ENCODE measurements at places on chromosomes 5 and 9.

- no peak for DNase-seq
These were observed 2.9 kb downstream of the ANKDD1B start for GRCh38 chr5:75614176-75614575.

GRCh38 chr9:95817205-95817604, 58.3 kb upstream of the ERCC6L2 start:
- DNase-seq: no peak

GRCh38 chr9:21324047-21324446, 11.2 kb downstream of the KLHL9 start:
- DNase-seq: no peak

DNA sequence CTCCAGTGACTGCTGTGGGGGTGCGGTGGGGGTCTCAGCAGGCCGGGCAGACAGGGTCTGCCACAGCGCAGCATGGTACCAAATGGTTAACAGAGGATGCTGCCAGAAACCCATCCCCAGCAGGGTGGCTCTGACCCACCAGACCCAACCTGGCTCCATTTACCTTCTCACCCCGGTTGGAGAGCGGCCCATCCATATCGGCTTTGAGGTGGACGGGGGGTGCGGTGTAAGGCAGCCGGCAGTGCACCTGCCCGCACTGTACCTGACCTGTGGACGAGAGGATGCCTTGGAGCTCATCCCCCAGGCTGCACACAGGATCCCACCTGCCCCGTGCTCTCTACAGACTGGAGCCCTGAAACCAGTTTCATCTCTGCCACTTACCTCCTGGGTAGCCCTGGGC, 19.3 kb downstream of the LHX6 start:
- DNase-seq: no peak

DNA sequence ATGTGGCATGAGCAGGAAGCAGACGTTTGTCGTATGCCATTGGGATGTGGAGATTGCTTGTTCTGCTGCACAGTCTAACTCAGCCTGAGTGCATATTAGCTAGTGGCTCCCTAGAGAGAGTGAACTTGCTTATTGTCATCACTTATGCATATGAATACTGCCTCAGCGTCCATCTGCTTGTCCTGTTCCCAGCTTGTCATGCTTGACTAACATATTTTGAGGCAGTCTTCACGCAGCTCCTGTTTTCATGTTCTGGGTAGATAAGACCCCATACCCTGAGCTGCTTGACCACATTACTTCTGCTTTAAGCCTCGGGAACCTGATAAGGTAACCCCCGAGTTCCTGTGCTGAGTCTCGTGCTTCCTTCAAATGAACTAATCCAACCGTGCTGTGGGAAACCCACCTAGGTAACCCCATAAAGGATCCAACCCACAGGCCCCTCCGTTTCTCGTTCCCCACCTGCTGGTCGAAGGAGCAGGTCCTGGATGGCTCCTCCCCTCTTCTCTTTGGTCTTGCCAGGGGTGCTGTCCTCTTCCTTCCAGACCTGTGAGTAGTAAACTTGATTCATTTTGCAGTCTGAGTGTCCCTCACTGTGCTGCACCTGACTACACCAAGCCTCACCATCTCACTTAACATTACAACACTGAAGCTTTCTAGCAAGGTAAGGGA, 25.0 kb downstream of the ANKRD33B start:
- no peak for DNase-seq

DNA sequence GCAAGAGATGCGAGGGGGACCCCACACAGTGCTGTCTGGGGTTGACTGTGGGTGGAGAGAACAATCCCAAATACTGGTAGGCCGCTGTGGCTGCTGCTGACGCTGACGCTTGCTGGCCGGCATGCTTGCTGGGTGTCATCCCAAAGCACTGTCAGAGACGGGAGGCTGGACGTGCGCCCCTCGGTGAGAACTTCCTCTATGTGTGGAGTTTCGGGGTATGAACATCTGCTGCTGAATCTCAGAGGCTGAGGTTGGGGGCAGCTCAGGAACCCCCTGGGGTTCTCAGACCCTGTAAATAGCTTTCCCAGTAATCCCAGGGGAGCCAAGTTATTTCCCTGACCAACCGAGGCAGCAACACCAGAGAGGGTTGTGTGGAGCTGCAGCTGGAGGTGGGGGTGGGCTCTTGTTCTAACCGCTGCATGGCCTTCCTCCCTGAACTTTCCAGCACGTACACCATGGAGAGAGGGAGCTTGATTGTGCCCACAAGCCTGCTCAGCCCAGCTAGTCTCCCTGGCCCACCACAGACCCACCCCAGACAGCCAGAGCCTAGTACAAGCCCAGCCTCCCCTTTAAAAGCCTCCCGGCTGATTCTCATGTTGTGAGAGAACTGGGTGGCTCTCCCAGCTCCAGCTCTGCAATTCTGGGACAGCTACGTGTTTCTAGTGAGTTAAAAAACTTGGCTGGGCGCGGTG, 21.8 kb upstream of the SLC12A7 start:
- DNase-seq: no peak

DNA sequence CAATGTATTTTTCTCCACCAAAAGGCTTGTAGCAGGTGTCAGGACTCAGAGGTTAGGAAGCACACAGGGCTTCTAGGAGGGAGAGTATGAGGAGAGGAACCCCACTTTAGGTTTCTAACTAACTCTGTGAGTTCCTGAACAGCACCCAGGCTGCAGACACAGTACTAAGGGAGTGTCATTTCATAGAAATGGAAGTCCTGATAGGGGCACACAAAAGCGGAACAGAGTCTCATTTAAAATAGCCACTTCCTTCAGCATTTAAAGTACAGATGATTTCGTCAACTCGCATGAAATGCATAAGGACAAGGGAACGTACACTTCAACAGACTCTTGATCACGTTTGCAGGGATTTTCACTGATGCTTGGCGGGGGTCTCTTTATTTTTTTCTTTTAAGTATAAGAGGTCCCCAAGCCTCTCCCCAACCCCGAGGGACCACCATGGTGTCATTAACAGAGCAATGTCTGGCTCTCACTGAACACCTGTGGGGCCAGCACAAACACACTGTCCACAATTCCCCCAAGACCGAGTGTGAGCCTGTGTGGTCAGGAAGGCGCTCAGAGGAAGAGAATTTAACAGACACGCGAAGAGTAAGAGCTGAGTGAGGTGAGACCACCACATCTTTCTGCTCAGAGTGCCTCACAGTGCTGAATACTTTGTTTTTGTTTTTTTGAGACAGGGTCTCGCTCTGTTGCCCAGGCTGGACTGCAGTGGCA, 82.3 kb downstream of the SECISBP2 start:
- no peak for DNase-seq

DNA sequence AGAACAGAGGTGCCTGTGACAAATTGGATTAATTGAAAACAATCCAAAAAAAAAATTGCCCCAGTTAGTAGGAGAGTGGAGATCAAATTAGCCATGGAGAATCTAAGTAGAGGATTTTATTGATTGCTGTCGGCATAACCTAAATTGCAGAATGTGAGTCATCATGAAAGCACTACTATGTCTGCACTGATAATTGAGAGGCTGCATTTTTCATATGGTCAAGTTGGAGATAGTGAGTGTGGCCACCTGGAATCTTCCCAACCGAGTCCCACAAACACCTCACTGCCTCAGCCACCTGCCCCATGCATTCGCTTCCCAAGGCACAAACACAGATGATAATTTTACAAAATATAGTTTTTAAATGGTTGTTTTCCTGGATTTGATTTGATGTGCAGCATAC, 123.7 kb downstream of the NTRK2 start:
- no peak for DNase-seq

- no peak for DNase-seq
These were observed 220.0 kb upstream of the ADAMTSL1 start for GRCh38 chr9:18253950-18254349.

DNA sequence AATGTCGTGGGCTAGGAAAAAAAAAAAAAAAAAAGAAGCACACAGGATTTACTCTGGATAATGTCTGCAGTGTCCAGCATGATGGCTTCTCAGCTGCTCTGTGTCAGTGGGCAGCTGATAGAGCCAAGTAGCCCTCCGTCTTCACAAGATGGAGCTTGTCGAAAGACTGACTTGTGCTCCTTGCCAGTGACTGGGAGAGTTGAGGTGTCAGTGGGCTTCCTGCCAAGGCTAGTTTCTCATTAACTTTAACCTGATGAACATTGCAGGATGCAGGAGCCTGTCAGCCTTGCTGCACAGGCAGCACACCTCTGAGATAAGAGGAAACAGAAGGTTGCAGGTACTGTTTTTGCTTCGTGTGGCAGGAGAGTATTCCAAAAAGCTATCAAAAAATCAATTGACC, 171.4 kb upstream of the SGCD start:
- DNase-seq: no peak

- DNase-seq: no peak
These were observed 312.3 kb downstream of the ENC1 start for GRCh38 chr5:74328221-74328630.

- DNase-seq: no peak
These were observed 2.2 kb upstream of the PCYOX1L start for GRCh38 chr5:149355688-149356087.

DNA sequence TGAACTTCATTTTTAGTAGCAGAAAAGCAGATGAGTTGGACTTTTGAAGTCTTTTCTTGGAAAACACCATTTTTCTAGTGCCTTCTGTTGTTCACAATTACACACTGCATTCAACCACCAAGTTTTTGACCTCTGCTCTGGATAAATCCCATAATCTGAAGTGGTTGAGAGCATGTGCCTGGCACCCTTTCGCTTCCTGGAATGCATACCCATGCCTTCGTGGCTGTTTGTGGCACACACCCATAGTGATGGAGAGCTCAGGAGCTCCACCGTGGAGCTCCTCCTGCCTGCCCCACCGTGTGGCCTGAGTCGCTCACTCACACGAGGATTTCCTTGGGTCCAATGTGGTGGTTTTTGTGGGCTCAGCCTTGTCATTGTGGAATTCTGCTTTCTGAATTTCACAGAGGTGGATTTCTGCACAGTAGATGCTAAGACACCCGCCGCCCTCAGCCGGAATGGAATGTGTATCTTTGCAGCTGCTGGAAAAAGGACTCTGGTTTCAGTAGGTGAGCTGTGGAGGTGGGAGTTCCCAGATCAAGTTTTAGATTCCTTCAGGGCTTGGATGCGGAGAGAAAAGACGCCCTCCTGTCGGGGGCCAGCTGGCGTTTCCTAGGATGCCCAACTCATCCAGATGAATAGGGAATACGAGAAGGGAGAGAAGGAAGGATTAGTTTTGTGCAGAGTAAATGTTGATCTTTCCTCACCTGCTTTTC, 500.4 kb downstream of the IRX1 start:
- no peak for DNase-seq

GRCh38 chr5:135440916-135441315, 6.2 kb downstream of the DCANP1 start:
- no peak for DNase-seq

DNA sequence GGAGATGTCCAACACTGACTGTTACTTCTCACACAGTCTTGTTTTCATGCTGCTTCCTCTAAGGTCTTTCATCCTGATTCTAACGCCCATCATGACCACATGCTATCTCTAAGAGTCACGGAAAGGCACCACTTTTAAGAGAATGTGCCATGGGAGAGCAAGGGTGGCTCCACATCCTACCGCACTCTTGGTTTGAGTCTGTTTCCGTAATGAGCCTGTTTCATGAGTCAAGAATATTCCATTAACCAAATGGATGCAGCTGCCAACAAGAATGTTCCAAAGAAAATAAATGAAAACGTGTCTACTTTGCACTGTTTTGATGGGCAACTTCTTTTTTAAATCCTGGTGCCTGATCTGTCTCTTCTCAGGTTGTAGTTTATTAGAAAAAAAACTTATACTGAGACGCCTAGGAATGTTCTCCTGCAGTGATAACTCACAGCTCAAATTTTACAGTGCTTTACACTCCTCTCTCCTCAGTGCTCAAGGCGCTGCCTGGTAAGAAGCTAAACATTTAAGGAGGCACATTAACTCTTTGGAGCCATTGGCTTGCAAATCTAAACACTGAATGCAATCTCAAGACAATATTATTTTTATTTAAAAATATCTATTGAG, 124.3 kb downstream of the FGF1 start:
- DNase-seq: no peak

GRCh38 chr9:137031904-137032640, at the start of gene FUT7:
Gene FUT7 (minus strand): TSS chr9:137032088. CDS start chr9:137031991, 97 bp downstream.
- DNase-seq: no peak

DNA sequence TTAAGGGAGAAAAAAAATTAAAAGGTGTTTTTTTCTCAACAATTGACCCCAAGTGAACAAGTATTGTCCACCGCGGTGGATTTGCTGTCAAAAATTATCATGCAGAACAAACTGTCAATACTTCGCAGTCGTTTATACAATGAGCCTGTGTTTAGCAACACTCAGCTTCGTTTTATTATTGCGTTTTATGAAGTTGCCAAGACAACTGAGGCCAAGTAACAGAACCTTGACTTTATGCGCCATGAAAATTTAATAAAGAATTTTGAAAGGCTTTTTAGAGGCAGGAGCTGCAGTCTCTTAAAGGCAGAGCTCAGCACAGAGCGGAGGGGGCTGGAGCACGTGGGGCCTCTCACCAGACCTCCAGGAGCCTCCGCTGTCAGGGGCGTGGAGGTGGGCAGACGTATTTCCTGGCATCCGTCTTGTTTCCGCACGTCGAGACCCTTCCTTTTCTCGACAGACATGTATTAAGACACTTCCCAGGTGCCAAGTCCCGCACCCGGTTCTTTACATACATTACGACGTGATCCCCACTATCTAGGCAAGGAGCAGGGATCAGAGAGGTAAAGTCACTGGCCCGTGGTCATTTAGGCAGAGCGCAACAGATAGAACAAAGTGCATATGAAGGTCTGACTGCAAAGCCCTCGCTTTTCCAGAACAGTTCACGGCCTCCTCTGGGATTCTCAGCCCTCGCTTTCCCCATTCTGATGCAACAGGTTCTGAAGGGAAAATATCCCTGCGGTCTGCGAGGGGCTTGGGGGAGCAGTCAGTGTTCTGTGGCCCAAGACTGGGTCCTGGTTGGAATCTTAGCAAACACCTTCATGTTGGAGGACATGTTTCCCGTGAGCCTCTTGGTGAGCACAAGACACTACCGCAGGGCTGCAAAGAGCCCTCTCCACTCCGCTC, 164.4 kb downstream of the DAB2IP start:
- no peak for DNase-seq

DNA sequence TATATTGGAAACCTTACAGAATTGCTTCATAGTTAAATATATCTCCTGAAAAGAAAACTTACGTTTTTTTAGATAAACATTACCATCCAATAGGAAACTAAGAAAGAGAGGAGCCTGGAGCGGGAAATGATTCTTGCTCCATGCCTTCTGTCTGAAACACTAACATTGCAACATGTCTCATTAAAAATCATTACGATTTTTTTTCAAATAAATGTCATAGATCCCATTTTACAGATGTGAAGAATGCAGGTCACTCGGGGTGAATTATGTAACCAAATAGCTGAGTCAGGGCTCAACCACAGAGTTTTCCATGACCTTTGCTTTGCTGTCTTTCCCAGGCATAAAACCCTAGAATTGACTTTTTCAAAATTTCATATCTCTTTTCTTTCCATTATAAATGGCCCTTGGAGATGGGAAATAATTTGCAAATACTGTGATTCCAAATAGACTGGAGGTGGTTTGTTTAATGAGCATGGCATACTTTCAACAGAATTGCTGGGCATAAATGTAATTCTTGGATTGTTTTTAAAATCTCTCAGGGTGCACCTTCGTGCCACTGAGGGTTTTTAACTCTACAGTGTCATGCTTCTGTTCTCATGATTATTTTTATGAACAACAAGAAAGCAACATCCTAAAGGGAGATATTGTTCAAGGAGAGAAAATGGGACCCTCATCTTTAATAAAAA, 302.8 kb downstream of the EBF1 start:
- DNase-seq: no peak

All from stimulated activated CD4-positive, alpha-beta T cell treated with anti-CD3 and anti-CD28 coated beads, TNF-alpha, amount 100 ng/mL, for 4 hours (primary cell).